ENCODE measurements at places on chromosomes 1 and 21. TPM values are rescaled to one million over a fixed set of nuclear protein-coding genes. Genes with fewer than 3 reads are reported as not detected.

DNA sequence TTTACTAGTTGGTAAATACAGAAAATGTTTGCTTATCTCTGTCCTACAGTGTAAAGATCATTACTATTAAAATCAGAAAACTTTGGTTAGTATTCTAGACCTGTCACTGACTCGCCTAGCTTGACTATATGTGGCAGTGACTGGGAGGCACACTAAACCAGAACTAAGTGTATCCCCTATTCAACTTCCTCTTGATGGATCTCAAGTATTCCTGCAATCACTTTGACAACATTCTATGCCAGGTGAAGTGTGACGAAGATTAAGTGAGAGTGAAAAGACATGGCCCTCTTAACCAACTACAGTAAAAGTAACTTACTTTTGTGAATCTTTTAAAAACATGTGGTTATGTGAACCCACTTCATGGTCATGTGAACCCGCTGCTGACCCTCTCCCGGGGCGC, 223.0 kb upstream of the ADAMTS5 start:
- no peak for DNase-seq

The FAM177B gene
- total RNA-seq, result 0.70 TPM

DNA sequence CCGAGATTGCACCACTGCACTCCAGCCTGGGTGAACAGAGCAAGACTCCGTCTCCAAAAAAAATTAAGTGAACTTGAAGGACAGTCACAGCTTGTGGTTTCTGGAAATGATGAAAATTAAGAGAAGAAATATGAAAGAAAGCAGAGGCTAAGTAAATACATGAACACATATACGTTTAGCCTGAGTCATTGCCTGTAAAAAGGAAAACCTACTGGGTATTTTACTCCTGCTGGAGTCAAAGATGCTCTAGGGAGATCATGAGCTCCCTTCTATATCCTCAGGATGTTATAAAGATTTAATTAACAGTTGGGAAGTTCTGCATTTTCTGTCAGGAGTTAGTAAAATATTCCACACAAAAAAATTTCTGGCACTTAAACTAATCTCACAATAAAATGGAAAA, 43.5 kb upstream of the TTC39A start:
- no peak for DNase-seq

DNA sequence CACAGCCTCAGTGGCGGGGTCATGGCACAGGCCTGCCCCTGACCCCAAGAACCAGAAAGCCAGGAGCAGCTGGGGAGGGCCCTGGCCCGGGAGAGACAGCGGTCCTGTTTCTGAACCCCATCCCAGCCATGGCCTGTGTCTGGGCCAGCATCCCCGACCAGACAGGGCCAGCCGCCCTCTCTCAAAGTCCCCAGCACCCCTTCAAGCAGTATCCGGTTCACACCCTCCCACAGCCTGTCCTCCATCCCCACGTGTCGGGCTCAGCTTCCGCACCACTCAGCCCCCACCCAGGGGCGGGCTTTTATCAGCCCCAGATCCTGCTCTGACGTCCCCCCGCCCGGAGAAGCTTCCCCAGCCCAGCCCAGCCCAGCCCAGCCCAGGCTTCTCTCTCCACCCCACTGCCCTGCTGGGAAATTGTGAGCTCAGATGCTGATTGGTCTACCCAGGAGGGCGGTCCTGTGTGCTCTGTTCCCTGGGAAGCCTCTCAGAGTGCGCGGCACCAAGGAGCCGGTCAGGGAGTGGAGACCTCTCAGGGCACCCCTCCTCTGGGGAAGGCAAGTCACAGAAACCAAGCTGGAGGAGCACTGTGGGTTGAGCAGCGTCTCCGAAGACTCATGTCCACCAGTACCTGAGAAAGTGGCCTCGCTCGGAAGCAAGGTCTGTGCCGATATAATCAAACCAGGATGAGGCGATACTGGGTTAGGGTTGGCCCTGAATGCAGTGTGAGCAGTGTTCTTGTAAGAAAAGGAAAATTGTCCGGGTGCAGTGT, 4.7 kb upstream of the FAAP20 start:
- no peak for DNase-seq

GRCh38 chr1:179126338-179127060, 44.6 kb downstream of the TOR3A start:
- no peak for DNase-seq

- DNase-seq, result no peak
Observed at GRCh38 chr1:170893655-170894297, 41.6 kb upstream of the MROH9 start.

GRCh38 chr1:157319567-157319966, 181.4 kb upstream of the ETV3 start:
- DNase-seq, result no peak

DNA sequence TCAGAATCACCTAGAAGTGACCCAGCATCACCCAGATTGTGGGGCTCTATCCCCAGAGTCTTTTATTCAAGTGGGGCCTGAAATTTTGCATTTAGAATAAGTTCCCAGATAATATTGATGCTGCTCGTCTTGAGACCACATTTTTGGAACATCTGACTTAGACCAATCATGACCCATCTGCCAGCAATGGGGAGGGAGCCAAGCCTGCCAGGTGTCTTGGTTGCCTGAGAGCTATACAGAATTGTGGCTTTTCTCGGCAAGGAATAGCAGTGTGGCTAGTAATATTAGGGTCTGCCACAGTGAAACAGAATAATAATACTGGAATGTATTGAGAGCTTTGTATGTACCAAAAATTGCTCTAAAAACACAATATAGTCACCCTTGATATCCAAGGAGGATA, 31.1 kb upstream of the RGS8 start:
- no peak for DNase-seq

- no peak for DNase-seq
Observed at GRCh38 chr21:38082936-38083485, 166.8 kb upstream of the KCNJ6 start.

GRCh38 chr1:153526132-153526543, 9.7 kb downstream of the S100A6 start:
- DNase-seq, result no peak

The CFAP141 gene
- not detected for total RNA-seq

The ARTN gene
- not detected for total RNA-seq

The SYPL2 gene
- total RNA-seq, result 0.32 TPM

- DNase-seq, result no peak
Observed at GRCh38 chr1:179591253-179591591, 410 bp upstream of the TDRD5 start.

DNA sequence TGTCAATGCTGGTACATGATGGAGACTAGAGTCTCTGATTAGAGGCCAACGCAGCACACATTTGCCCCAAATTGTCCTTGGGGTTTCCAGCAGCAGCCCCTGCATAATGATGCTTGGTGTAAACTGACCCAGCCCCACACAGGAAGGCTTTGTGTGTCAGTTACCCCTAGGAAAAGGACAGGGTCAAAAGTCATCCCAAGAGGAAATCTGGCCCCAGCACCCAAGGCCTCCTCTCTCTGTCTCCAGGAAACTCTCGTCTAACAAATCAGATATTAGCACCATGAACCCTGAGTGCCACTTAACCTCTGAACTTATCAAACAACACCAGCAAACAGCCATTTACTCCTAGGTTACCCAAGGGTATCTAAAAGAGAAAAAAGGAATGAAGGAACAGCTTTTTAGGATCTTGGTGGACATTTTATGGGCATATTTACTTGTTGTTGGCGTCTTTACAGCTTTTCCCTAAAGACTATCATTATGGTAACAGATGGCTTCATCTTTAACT, 84.5 kb downstream of the PSMG1 start:
- DNase-seq, result no peak

- no peak for DNase-seq
Observed at GRCh38 chr1:147211577-147211976, 13.6 kb downstream of the FMO5 start.

The COL9A2 gene
- 0.23 TPM for total RNA-seq

- DNase-seq, result no peak
Observed at GRCh38 chr1:97906567-97907241, 14.1 kb downstream of the DPYD start.

GRCh38 chr1:171292799-171293198, 21.2 kb upstream of the FMO4 start:
- DNase-seq, result no peak

- no peak for DNase-seq
Observed at GRCh38 chr1:25001125-25001915, 71.2 kb upstream of the RUNX3 start.

The PPIAL4G gene
- total RNA-seq, result not detected

The PCP4L1 gene
- total RNA-seq, result 2.5 TPM

The TRNP1 gene
- 23.6 TPM for total RNA-seq

- no peak for DNase-seq
Observed at GRCh38 chr1:100246738-100247137, 2.9 kb downstream of the DBT start.

The SMCP gene
- not detected for total RNA-seq

The CAMSAP2 gene
- 24.4 TPM for total RNA-seq

- no peak for DNase-seq
Observed at GRCh38 chr1:31063631-31064030, 1.9 kb downstream of the PUM1 start.

The DONSON gene
- total RNA-seq, result 36.2 TPM

GRCh38 chr21:26614251-26614650, 41.2 kb upstream of the CYYR1 start:
- no peak for DNase-seq

DNA sequence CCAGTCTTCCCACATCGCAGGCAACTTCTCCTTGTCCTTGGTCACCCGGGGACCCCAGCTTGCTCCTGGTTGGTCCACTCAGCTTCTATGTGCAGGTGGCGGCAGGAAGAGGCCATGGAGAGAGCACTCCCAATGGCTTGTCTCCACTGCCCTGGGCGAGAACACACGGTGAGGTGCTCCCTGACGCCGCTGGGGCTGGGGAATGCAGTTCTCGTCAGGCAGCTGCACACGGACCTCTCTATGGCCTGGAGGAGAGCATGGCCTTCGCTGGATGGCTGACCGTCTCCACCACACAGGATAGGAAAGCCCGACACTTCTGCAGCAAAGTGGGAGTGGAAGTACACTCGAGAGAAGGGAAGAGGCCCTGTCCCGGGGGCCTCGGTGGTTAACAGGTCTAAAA, 11.8 kb downstream of the C1orf174 start:
- DNase-seq, result no peak

- DNase-seq, result no peak
Observed at GRCh38 chr1:51070011-51070410, 32.0 kb upstream of the C1orf185 start.

The NLRP3 gene
- total RNA-seq, result not detected

- no peak for DNase-seq
Observed at GRCh38 chr1:85411567-85412305, 53.2 kb downstream of the DDAH1 start.

The OR2T35 gene
- not detected for total RNA-seq

DNA sequence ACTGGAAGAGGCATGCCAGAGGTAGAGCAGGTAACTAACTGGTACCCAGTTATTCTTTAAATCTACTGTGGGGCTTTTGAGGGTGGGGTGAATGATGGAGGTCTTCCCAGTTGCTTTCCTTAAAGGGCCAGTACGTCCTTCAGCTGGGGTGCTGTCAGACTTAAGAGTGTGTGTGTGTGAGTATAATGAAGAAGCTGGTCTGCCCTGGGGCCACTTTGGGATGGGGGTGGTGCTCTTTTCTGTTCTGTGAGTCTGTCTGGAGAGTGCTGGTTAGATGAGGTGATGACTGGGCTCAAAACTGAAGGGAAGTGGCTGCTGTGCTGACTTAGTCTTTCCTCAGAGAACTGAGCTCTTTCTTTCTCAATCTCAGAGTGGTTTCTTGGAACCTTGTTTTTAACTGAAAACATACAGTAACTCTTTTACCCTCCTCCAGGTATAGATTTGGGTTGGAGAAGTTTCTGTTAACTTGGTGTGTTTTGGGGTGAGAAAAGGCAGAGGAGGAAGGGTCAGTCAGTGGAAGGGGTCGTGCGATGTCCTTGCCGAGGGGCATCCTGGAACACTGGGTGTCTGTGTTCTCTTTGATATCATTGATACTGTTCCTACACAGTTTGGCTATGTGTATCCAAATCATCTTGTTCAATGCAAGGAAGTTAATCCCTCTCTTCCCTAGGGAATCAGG, 746 bp downstream of the MACF1 start:
- DNase-seq, result no peak

- no peak for DNase-seq
Observed at GRCh38 chr1:176802316-176802715, 339.3 kb downstream of the PAPPA2 start.

DNA sequence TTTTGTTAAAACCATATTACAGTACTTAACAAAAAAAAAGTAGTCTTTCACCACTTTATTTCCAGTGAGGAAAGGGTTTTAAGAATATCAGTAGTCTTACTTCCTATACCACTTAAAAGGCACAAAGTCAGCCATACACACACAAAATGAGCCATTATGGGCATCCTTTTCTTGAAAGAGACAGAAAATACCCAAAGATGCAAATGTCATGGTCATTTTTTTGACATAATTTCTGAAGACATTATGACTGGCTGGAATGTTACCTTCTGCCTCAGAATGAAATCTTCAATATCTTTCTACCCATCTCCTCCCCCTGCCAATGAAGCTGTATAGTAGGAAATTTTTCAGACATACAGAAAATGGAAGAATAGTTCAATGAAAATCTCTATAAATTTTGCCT, 237.7 kb downstream of the SLC45A1 start:
- no peak for DNase-seq

GRCh38 chr1:221328371-221328770, 413.5 kb downstream of the DUSP10 start:
- DNase-seq, result no peak

DNA sequence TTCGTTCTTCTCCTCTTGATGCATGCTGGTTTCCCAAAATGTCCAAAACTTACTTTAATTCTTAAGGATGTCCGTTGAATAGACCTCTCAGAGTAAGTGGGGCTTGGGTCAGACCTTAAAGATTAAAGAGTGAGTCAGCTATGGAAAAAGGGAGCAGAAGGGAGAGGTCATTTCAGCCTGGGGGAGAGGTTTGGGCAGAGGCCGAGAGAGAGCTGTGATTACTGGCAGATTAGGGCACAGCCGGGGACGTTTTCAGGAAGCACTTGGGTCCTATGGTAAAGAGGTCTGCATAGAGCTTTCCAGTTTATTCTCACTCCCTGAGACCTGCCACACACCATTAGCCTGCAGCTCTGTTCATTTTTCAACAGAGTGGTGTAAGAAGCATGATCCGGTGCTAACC, 14.0 kb upstream of the ST3GAL3 start:
- DNase-seq, result no peak

- no peak for DNase-seq
Observed at GRCh38 chr1:189970331-189971230, 507.1 kb downstream of the BRINP3 start.

The DDR2 gene
- 0.65 TPM for total RNA-seq

- no peak for DNase-seq
Observed at GRCh38 chr1:117173691-117174090, 37.0 kb downstream of the VTCN1 start.

DNA sequence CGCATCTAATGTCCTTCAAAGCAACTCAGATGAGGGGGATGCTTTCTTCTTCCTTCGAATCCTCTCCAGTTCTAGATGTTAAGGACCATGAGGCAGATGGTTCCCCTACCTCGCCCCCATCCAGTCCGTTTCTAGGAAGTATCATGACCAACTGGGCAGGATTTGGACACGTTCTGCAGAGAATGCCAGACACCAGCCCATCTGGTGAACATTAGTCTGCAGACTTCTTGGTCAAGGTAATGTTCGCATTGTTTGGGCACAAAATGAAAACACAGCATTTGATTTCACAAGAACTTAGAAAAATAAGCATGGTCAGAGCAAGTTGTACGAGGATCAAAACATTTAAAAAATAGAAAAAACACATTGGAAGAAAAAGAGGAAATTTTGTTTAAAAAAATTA, 25.4 kb upstream of the ADARB1 start:
- no peak for DNase-seq

The PTCH2 gene
- total RNA-seq, result 0.48 TPM

GRCh38 chr1:56169856-56170255, 409.5 kb downstream of the PLPP3 start:
- no peak for DNase-seq

- DNase-seq, result no peak
Observed at GRCh38 chr1:100512803-100513352, 25.1 kb upstream of the GPR88 start.
